ENCODE measurements at places on chromosomes 3 and 15.

DNA sequence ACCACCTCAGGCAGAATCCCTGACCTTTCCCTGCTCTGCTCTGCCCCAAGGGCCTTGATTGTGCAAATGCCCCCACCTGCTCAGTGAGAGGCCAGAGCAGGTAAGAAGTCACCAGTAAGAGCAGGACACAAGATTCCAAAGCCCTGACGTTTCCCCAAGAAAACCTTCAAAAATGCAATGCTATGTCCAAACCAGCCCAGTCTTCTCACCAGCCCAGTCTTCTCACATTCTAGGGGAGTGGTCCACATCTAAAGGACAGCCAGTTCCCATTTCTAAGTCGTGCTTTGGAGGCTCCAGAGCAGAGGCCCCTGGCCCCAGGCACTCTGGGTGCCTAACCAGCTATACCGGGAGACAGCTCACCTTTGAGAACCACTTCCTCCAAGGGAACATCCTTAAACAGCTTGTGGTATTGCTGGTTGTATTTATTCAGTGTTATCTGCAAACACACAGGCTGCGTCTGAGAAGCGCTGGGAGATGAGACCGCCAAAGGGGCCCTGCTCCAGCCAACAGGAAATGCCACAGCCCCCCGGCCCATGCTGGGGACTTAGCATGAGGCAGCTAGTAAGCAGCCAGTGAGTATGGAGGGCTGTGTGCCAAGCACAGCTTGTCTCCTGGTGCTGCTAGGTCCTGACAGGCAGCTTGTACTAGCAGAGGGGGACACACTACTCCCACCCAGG is 29.3 kb downstream of the GRAMD2A start:
- DNase-seq = no peak

DNA sequence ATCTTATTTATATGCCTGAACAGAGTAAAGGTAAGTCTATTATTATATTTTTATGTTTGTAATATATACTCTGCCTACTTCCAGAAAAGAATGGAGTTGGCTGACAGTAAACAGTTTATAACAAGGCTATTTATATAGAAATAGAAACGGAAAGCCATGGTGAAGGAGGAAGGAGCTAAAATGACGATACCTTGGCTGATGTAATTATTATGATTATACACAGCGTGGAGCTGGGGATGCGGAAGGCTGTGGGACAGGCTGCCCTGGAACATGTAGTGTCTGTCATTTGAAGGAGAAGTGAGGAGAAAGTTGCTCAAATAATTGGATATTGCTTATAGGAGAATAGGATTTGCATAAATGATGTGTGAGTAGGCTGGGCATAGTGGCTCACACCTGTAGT is 37.8 kb downstream of the CEMIP start:
- DNase-seq = no peak

DNA sequence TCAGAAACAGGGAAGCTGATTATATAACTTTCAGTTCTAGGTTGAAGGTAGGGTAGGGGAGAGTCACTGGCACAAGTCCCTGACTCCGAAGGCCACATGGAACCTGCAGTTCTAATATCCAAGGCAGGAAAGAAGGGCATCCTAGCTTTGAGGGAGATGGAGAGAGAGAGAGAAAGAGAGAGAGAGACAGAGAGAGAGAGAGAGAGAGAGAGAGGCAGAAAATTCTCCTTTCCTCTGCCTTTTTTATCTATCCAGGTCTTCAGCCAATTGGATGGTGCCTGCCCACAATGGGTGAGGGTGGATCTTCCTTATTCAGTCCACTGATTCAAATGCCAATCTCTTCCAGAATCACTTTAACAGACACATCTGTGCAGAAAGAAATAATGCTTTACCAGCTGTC is 35.7 kb upstream of the TMEM45A start:
- DNase-seq = no peak

DNA sequence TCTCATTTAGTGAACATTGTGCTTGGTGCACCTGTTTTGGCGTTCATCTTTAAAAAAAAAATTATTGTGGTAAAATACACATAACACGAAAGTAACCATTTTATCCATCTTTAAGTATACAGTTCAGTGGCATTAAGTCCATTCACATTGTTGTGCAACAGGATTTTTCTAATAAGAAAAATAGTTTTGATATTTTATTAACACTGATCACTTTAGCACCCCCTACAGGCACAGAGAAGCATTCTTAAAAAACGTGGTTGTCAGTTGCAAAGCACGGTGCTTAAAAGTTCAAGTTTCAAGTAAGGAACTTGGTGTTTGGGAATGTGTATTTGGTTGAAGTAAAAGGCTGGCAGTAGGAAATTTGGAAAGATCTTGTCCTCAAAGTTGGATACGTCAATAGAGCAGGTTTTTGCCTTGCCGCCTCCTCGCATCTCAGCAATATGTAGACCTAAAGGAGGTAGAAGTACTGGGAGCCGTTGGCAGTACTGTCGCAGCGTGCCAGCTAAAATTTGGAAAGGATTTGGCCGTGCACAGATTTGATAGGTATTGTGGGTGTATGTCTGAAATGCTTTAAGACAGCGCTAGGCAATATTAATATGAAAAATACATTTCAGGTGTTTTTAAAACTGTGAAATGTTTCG is 110.4 kb downstream of the LRRC28 start:
- no peak for DNase-seq

GRCh38 chr3:112486811-112487505 is 12.3 kb downstream of the BTLA start:
- DNase-seq = no peak

DNA sequence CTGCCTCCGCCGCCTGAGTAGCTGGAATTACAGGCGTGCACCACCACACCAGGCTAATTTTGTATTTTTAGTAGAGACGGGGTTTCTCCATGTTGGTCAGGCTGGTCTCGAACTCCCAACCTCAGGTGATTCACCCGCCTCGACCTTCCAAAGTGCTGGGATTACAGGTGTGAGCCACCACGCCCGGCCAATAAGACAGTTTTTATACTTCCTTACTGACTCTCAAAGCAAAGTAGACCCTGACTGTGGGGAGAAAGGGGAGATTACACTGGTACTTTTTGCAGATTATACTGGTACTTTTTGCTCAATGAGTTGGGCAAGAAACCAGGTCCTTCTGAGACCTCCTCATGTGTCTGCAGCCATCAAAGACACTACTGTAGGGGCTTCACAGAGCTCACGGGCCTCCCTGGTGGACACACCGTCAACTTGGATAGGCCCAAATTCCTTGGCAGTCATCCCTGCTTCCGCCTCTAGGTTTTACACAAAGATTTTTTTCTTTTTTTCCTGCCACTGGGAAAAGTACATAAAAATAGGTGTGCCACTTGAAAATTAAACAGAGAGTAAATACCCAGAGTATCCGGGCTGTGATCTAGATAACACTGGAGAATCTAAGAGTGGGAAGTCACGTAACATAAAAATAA is 143.3 kb upstream of the WNT5A start:
- no peak for DNase-seq

DNA sequence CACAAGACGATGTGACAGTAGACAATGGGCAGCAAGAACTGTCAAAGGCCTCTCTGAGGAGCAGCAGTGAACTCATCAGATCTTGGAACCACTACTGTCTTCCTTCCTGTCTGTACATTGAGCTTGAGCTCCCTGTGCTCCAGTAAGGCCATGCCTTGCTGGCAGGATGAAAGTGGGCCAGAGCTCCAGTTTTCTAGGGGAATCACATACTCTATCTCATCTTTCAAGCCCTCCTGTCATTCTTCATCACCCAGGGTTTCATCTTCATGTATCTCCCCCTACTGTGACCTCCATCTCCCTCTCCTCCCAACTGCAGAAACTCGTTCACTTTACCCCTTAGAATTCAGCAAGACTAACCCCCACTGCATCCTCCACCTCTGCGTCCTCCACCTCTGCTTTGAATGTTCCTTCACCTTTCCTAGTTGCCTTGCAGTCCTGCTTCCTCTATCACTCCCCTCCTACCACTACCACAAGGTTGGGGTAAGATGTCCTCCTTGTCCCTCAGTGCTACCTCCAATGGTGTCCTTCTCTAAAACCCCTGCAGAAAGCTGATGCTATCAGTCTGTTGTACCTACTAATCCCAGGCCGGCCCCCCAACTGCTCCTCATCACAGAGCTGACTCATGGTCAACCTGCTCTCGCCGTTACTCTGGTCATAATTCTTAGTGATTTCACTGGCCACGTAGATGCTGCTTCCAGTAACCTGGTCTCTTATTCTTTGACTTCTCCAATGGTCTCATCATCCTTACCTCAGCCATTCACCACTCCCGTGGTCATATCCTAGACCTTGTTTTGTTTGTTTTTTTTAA is 22.3 kb downstream of the NKIRAS1 start:
- no peak for DNase-seq

GRCh38 chr3:160049988-160050387 is 61.4 kb downstream of the IL12A start:
- DNase-seq = no peak

Measured in CD4-positive, alpha-beta T cell treated with Interleukin-12 subunit alpha and Interleukin-12 subunit beta, for 1 hour (primary cell).